ENCODE measurements at places on chromosomes 2 and 18.

DNA sequence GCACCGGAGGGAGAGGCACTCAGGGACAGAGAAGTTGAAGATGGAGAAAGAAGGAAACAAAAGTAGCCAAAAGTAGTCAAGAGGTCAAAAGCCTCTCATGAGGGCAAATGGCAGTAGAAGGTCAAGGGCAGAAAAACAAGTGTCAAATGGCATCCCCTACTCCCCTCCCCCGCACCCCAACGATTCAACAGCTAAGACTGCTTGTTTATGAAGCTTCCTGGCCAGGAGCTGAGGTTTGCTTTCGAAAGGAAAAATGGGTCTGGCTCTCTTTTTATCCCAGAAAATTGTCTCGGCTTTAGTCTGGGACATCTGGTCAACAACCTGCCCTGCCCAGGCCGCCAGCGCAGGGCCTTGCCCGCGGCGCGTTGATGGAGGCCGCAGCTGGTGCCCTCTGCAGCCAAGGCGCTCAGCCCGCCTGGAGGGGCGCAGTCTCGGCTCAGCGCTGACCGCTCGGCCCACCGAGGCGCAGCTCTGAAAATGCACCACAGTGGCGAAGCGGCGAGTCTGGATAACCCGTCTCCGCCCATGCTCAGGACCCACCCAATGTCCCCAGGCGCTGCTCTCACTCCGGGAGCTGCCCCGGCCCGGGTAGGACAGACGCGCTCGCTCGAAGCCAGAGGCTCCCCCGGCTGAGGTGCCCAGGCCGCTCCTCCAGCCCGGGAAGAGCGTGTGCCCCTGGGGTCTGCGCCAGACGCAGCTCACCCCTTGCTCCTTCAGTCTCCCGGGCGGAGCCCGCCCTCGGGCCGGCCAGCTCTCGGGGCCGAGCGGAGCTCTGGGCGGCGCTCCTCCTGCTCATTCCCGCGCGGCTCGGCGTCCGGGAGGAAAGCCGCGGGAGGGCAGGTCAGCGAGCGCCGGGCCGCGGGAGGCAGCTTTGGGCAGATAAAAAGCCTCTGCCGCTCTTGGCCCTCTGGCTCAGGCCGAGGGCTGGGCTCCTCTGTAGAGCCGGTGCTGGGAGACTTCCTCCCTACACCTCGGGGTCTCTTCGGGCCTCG, 1.8 kb upstream of the TBR1 start:
- DNase-seq: peak; percentile 37

DNA sequence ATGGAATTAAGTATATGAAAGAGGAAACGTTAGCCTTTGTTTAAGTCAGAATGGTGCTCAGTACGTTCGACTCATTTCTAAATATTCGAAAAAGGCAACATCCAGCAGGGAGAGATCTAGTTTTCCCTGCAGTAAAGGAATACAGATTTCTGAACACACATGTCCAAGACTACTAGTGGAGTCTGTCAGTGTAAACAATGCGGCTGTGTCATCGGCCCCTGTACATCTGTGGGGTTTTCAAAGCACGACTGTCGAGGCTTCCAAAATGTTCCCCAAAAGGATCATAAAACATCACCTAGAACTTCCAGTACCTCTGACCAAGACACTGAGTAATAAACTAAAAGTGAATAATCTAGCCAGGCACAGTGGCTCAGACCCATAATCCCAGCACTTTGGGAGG, 112.8 kb downstream of the ZNF516 start:
- DNase-seq: no peak

DNA sequence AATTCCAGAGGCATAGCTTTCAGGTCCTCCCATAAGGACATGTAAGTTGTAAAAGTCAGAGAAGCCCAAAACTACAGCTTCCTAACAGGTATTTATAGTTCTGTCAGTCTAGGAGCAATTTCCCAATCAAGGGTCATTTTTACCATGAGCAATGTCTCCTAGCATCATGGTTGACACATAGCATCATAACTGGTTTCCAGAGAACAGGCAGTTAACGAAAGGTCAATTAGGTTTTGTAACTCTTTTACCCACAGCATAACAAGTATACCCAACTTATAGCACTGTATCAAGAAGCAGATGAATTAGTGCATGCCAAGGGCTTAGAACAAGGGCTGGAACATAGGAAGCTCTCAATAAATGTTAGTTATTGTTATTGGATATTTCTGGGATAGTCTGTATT, 110.1 kb downstream of the MREG start:
- DNase-seq: peak; percentile 52

DNA sequence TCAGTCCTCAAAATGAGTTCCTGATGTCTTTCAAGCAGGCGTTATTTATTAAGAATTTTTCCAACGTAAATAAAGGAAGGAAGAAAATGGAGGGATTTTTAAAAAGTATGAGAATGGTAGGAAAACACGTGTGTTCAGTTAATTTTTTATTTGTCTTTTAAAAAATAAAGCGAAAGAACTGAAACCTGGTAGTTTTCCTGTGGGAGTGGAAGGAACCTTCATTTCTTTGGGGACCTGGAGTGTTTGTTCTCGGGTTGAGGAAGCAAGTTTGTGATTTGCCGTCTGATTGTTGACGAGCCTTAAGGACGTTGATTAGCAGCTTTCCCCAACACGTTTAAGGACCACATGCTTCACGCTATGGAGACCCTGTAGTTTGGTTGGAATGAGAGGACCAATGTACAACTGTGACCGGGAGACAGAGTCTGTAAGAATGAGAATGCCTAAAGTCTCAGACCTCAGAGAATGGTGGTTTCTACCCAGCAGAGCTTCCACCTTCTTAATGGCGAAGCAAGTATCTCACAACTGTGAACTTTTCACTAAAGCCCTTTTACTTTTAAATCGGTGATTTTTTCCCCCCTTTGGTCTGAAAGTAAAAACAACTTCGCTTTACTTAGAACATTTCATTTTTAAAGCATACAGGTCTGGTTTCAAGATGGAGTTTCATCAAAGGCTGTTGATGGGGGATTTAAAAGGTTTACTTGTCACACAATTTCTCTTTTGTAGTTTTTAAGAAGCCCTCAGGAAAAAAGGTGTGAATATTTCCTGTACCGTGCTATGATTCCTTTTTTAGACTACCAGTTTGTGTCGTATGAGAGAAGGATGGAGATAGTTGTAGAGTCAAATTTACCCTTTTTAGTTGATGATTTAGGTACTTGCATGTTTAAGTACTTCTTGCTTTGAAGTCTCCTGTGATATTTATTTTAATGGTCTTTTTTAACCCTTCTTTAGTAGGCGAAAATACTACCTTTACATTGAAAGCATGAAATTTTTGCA, 1.4 kb downstream of the TTC39C start:
- no peak for DNase-seq

DNA sequence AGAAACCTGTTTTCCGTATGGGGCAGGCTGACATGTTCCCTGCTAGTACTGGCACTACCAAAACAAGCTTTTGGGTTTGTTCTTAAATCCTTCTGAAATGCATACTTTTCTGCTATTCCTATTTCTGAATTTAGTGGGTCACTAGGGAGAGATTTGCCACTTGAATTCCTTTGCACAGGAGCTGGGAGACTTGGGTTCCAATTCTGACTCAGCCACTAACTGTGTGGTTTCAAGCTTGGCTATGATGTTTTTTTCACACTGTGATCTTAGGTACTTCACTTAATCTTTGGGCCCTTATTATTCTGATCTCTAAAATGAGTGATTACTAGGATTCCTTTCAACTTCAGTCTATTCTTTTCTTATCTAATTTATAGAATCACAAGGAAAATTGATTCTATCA, 105.5 kb downstream of the BCL11A start:
- no peak for DNase-seq

DNA sequence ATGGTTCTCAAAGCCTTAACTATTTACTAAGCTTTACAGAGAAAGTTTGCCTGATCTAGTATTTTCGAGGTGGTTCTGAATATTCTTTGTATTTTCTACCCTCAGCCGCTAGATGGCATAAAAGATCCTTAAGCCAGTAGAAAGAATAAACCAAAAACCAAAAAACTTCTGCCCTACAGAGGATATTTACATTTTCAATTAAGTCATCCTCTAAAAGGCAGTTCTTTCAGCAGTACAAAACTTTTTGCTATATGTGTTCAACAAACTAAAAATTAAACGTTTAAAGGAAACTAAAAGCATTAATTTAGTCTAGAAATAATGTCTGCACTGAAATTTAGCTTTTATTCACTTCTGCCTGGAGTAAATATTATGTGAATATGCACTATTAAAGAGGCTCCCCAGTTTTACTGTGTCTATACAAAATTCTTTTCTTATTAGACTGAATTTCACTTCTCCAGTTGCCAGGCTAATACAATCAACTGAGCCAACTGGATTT, 297.5 kb downstream of the PIEZO2 start:
- peak; percentile 79 for DNase-seq

- peak; percentile 86 for DNase-seq
Measured at GRCh38 chr2:230007931-230008707, 60.6 kb downstream of the SLC16A14 start.

GRCh38 chr2:221753401-221753800, 181.3 kb upstream of the EPHA4 start:
- DNase-seq: no peak

GRCh38 chr2:128450211-128451024, 131.8 kb upstream of the HS6ST1 start:
- no peak for DNase-seq

- no peak for DNase-seq
Measured at GRCh38 chr2:192311701-192312460, 117.1 kb upstream of the TMEFF2 start.

DNA sequence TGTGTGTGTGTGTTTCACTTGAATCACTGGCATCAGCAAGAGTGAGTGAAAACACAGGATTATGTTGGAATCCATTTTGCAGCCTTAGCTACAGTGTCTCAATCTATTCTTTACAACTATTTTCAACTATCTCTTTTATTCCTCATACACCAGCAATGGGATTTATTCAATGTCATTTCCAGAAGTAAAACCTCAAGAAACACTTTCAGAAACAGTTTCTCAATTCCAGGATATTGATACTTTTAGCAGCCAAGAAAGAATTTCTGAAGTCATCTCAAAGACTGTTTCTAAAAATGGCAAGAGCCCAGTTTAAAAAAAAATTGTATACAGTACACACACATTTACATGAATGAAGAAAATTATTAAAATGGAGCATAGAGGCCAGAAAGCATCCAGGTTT, 171.6 kb downstream of the FIGN start:
- no peak for DNase-seq

DNA sequence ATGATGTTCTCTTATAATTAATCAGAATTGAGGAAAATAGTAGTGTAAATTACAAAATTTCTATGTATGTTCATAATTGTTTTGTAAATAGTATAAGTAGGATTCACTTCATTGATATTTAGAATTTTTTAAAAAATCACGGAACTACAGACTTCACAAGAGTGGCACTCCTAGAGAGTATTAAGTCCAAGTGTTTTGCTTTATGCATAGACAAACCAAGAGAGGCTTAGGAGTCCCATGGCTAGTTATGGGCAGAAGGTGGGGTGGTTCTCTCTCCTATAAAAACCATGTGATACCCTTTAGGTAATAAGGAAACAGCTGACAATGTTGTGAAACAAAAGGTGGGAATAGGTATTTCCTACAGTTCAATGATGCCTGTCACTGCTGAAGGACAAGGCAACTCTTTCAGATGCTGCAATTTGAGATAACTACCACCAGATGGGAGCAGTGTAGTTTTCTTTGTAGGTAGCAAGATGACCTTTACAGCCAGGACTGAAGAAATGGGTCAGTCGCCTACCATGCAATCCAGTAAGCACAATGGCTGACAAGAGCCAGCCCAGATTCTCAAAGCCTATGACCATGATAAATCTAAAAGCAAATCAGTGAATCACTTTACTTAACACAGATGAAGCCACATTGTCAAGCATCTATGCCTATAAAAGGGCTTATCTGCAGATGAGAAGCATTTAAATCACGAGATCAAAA, 83.9 kb downstream of the AAK1 start:
- peak; percentile 83 for DNase-seq

DNA sequence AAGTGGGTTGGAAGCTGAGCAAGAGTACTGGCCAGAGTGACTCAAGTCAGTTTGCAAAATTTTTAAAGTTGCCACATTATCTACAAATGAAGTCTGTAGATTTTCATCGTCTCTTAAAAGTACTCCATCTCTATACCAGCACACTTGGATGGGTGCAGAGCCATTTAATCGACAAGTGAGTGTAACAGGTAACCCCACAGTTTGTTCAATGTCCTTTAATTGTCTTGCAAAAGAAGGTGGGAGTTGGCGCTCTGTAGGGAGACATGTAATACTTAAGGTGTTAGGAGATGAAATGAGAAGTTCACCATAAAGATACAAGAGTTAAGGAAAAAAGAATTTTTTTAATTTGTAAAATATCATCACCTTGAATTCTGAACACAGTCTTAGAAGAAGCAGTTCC, 84.9 kb downstream of the TTN start:
- no peak for DNase-seq

GRCh38 chr2:201329409-201329808, 27.7 kb downstream of the FLACC1 start:
- DNase-seq: no peak

- DNase-seq: peak; percentile 6
Measured at GRCh38 chr2:99940963-99941362, 201.4 kb downstream of the AFF3 start.

DNA sequence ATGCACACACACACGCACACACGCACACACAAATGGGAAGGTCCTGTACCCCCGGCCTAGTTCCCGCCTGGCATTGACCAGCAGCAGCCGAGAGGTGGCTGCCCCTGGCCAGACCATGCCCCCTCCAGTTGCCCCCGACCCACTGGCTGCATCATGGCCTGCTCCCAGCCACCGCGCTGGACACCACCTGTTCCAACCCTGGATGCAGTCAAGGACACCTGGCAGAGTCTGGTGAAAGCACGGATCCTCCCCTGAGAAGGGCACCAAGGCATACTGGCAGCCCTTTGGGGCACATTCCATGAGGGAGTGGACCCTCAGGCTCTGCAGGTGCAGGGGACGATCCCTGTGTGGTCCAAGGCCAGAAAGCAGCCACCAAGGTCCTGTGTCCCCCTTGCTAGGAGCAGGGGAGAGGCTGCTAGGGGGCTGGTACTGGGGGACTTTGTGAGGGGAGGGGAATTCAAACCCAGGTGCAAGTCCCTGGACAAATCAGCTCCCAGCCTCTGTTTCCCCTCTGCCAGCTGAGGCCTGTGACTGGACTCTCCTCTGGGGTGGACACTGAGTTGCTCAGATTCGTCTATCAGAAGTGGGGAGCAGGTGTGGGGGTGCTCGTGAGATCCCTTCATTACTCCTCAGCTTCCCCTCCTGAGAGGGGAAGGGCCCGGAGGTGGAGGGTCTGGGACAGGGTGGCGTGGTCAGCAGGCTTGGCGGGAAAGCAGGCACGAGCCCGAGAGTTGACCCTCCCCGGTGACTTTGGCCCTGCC, 3.5 kb downstream of the ESPNL start:
- no peak for DNase-seq

DNA sequence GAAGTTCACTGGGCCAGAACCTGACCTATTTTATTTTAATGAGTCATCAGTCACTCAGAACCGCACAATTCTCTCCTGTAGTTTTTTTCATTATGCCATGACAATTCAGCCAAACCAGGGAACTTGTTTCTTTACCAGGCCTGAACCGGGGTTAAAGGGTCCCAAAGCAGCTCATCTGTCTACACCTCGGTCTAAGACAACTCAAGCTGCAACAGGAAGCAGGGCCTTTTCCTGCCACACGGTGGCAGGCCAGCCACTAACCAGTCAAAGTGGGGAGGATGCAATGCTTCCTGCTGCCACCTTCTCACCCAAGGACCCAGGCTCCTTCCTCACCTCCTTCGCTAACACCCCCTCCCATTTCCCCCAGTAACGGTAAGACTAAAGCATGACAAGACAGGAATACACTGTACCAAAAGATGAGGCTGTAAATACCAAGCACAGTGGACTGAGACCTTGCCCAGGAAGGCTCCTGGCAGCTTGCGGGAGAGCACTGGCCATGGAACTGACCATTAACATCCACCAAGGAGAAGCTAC, 56.7 kb upstream of the ACKR3 start:
- DNase-seq: peak; percentile 31
